ENCODE measurements at places on chromosomes 1 and 21. TPM values are rescaled to one million over a fixed set of nuclear protein-coding genes. Genes with fewer than 3 reads are reported as not detected.

ALX3 gene
- total RNA-seq = not detected

DNA sequence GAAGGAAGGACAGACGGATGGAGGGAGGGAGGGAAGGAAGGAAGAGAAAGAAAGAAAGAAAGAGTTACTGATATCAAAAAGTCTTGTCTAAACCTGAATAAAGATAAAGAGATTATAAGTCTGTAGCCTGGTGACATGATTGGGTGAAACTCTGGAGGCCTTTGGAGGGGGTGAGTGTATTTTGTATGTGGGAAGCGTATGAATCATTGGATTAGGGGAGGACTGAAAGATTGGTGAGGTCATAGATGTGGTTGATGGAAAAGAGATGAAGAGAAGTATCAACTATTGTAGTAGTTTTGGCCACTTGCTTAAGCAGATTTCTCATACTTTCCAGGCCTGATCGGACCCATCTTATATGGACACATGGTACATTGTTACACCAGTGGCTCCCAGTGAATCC, 11.5 kb upstream of the KCNJ6 start:
- no peak for DNase-seq

- DNase-seq = no peak
Observed at GRCh38 chr1:18546026-18546425, 65.3 kb downstream of the KLHDC7A start.

SHE gene
- total RNA-seq = not detected

GRCh38 chr1:34370748-34371147, 194.0 kb downstream of the C1orf94 start:
- DNase-seq = peak; percentile 79

GRCh38 chr1:23537296-23537973, 6.4 kb upstream of the E2F2 start:
- no peak for DNase-seq

DNA sequence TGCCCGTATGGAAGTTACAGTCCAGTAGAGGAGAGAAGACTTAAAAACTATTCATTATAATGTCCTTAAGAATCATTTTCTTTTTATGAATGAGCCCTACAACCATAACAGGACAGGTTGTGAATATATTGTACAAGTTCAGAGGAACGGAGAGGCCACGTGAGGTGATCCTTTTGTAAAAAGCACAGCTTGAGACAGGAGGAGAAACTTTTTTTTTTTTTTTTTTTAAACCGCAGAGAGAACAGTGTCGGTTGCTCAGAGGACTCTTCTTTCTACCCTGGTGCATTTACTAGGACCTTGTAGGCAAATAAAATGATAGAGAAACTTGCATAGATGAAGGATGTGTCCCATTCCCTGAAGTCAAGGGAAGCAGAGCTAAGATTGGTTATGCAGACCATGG, 32.1 kb downstream of the DYRK1A start:
- no peak for DNase-seq

GRCh38 chr1:89201106-89201794, 2.5 kb upstream of the GBP4 start:
- DNase-seq = no peak

GRCh38 chr1:17777330-17777729, 22.2 kb downstream of the ACTL8 start:
- no peak for DNase-seq

- DNase-seq = peak; percentile 76
Observed at GRCh38 chr1:168096296-168097165, 40.2 kb downstream of the GPR161 start.

DNA sequence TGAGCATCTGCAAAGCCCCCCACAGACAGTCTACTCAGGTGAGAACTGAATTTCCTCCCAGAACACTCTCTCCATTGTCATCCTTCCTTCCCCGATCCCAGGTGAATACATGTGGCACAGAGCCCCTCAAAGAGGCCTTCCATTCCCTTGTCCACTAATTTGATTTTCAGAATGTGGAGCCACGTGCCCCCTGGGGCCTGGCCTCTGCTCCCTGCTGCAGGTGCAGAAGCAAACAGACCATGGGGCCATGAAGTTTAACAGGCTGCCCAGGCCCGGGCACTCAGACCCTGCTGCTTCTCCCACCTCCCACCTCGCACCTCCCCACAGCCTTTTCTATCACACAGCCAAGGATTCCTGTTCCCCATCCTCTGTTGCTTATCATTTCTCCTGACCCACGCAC, 243.8 kb upstream of the RAB4A start:
- peak; percentile 79 for DNase-seq

DNAJC28 gene
- 2.1 TPM for total RNA-seq

- DNase-seq = no peak
Observed at GRCh38 chr1:94927405-94928175, 680 bp upstream of the CNN3 start.

- no peak for DNase-seq
Observed at GRCh38 chr1:185017966-185018365, 27.4 kb upstream of the RNF2 start.

DNA sequence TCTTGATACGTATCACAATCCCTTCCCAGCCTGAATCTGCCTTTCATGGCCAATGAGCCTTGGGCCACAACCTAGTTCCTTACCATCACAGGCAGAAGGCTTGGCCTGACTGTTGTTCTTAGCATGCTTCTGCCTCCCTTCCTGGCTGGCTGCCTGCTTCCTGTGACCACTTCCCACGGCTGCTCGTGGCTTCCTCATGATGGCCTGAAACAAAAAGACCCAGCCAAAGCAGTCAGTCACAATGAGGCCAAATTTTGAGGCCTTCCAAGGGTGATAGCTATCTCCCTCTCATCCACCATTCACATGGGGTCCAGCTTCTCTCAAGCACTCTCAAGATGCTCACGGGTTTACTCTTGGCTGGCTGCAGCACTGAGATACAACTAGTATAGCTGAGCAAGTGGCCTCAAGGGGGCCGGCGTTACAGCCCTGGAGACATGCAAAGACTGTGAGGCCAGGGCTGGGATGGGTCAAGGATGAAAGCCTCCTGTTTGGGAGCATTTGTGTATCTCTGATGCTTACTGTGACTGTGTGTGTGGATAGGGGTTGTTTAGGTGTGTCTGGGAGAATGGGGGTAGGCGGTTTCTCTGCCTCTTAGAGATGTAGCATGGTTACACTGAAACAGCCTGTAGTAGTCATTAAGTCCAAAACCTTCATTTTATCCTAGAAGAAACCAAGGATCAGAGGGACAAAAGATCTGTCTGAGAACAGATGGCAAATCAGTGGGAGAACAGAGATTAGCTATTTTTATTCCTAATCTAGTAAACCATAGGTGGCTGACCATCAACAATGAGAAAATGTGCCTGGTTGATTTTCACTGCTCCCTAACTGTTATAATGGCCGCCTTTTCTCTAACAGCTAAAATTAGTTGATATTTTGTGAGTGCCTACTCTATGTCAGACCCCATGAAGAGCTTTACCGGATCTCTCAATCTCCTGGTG, 5.4 kb upstream of the TOE1 start:
- DNase-seq = no peak

RGS13 gene
- not detected for total RNA-seq

ESRRG gene
- total RNA-seq = not detected

- DNase-seq = no peak
Observed at GRCh38 chr1:98478121-98478520, 183.4 kb upstream of the SNX7 start.

GRCh38 chr1:160835751-160836150, 26.9 kb downstream of the CD244 start:
- no peak for DNase-seq

DNA sequence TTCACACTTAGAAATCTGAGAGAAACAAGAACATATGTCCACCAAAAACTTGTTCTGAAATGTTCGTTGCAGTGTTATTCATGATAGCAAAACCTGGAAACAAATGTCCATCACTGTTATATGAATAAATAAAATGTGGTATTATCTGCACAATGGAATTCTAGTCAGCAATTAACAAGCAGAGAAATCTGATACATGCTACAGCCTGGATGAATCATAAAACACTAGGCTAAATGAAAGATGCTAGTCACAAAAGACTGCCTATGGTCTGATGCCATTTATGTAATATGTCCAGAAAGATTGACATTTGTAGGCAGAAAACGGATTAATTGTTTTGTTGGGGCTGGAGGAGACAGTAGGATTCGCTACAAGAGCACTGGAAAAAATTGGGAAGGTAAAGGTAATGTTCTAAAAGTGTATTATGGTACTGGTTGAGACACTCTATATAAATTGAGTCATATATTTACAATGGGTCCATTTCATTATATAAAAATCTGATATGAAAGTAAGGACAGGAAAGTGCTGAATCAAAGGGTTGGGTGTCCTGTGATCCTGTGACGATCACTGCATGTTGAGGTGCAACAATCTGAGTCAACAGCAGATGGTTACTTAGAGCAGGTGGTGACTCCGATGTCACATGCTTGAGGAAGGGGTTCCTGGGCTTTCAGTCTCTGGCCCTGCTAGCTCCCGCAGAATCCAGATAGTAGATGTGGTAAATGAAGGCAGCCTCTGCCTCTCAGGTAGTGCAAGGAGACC, 102.1 kb upstream of the NBPF4 start:
- no peak for DNase-seq

DNA sequence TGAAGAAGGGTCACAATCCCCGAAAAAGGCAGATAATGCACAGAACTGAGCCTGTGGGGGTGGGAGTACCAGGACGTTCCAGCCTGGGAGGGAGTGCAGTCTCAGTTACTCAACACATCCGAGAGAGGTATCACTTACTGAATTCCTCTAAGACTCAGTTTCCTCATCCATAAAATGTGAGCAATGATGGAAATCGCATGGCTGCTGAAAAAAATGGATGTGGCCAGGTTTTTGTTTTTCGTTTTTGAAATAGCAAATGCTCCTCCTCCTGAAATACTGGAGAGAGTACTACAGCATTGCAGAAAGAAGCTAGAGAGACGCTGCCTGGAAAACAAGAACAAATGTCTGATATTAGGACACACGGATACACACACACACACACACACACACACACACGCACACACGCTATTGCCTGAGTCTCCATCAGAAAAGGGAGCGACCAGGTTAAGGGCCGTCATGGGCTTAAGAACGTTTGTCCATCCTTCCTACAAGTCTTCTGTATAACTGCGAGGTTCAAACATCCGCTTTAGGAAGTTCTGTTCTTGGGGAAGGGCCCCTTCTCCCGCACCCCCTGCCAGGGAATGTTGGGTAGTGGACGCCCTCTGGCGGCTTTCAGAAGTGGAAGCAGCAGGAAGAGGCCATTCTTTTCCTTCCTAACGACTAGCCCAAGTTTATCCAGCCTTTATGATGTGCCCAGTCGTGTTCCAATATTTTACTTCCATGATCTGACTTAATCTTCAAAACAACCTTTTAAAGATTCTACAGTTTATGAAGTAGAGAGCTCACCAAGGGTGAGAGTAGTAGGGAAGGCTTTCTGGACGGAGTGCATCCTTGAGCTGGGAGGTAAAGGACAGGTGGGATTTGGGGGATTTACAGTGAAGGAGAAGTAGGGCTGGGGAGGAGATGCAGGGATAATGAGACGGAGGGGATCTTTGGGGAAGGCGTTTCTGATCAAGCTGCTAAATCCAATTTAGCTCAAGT, 699 bp upstream of the NES start:
- DNase-seq = no peak

DNA sequence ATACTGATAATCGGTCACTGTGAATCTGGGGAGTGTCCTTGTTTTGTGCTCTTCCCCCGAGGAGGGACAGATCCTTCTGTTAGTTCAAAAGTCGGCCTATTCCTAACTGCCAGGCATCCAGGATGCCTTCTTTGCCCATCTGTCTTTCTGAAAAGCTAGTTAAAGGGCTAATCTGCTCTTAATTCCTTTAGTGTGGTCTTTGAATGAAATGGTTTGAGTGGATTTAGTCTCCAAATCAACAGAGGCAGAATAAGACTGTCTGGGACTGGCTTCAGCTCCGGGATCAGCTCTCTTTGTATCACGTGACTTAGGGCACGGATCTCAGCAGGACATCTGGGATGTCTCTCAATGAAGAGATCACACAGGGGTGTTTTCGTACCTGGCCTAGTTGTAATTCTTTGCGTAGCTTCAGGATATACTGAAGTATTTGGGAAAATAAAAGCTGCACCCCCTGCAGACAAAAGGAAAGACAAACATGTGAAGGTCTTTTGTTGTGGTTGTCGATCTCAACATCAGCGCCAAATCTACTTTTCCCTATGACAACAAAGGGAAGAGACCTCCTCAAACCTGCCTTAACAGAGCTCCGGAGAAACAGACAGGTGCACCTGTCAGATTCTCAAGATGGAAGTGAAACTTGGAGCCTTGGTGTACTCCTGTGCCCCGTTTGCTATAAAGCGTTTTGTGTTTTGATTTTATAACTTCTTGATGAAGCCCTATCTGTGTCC, 97.9 kb downstream of the ERG start:
- no peak for DNase-seq

GRCh38 chr1:19328486-19328885, 16.4 kb downstream of the SLC66A1 start:
- no peak for DNase-seq

LYPD8 gene
- total RNA-seq = not detected

MROH9 gene
- total RNA-seq = not detected

DNA sequence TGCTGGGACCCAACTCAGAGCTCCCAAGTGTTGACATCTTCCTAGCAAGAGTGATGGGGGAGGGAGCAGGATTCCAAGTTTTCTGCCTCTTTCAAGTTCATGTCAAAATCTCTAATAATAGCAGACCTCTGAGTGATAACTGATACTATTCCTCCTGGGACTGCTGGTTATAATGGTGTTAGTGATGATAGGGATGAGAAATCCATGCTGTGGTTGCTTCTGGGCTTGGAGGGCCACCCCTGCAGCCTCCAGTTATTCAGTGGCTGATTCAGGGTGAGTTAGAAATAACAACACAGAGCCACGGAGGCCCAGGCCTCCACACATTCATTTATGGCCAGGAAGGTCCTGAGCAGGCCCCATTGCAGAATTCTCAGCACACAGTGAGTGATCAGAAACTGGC, 40.6 kb upstream of the ARTN start:
- DNase-seq = no peak

- DNase-seq = no peak
Observed at GRCh38 chr1:19877821-19878636, 4.2 kb upstream of the OTUD3 start.

CD1C gene
- total RNA-seq = not detected

- DNase-seq = no peak
Observed at GRCh38 chr1:21189421-21189820, 12.7 kb upstream of the EIF4G3 start.

- peak; percentile 96 for DNase-seq
Observed at GRCh38 chr1:11802973-11803885, 2.5 kb downstream of the MTHFR start.

CENPF gene
- 26.5 TPM for total RNA-seq

DNA sequence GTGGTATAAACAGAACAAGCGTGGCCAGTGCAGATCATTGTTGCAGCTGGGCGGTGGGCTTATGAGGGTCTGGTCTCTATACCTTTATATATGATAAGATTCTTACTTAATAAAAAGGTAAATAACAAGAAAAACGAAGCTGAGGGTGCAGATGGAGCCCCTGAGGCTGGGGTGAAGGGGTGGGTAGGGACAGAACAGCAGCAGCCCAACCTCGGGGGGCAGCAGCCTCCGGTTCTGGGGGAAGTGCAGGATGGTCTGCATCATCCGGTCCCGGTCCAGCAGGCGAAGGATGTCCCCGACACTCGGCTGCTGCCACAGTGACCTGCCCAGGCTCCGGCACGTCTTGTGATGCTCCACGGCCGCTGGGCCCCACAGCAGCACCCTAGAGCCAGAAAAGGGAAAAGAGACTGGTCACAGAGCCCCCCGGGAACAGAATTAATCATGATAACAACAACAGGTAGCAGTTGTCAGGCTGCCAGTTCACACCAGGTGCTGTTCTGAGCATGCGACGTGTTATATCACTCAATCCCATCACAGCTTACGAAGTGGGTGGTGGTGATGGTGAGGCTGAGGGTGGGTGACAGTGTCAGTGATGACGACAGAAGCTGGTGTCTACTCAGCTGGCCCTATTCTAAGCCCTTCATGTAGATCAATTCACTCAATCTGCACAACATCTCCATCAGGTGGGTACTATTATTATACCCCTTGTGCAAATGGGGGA, 35.5 kb downstream of the MRAP start:
- no peak for DNase-seq

PLEKHA6 gene
- total RNA-seq = 0.26 TPM

SYTL1 gene
- 0.46 TPM for total RNA-seq
